ENCODE measurements at places on chromosomes 4 and X.
A peak's percentile ranks its signal among the peaks of the same experiment; 100 is the strongest.

GRCh38 chr4:105666693-105667092 lies 41.8 kb downstream of the INTS12 start:
- DNase-seq: peak; percentile 10

DNA sequence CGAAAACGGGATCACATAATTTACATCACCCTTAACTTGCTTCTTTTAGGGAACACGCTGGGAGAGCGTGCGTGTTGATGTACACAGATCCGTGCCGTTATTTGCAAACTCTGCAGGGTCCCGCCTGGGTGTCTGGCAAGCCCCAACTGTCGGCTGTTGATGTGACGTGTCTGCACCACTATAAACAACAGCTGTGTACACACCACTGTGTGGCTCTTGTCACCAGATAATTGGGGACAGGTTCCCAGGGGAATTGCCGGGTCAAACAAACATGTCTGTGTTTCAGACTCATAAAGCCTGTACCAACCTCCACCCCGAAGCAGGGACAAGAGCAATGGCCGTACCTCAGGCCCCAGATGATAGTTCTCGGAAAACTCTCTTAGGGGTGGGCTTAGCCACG lies 105.0 kb upstream of the AFAP1 start:
- peak; percentile 52 for DNase-seq

- no peak for DNase-seq
Measured at GRCh38 chr4:2159931-2160330, 82.0 kb downstream of the HAUS3 start.

- no peak for DNase-seq
Measured at GRCh38 chr4:169282429-169283113, 11.8 kb upstream of the SH3RF1 start.

DNA sequence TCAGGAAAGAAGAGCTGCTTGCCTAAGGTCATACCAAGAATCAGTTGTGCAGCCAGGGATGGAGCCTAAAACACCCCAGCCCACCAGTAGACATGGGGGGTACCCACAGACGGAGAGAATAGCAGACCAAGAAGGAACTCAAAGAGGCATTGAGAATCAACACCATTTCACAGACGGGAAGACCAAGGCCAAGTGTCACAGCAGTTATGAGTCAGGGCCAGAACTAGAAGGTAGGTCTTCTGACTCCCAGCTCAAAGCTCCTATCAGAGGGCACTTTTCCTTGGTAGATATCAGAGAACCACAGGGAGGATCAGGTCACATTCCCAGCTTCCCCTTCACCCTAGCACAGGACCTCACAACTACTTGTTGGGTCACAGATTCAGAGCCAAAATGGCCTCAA lies 14.5 kb downstream of the OTUD5 start:
- no peak for DNase-seq

DNA sequence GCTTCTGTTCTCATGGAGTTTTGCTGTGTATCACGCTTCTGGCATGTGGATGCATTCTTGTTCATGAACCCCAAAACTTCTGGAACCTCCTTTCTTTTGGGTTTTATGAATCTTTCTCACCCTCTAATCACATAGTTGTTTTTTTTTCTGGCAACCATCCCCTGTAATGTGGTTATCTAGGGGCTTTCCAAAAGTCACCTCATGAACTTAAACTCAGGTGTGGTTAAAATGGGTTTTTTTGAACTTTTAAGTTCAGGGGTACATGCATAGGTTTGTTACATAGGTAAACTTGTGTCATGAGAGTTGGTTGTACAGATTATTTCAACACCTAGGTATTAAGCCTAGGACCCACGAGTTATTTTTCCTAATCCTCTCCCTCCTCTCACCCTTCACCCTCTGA lies 1099.4 kb upstream of the SLIT2 start:
- DNase-seq: no peak

DNA sequence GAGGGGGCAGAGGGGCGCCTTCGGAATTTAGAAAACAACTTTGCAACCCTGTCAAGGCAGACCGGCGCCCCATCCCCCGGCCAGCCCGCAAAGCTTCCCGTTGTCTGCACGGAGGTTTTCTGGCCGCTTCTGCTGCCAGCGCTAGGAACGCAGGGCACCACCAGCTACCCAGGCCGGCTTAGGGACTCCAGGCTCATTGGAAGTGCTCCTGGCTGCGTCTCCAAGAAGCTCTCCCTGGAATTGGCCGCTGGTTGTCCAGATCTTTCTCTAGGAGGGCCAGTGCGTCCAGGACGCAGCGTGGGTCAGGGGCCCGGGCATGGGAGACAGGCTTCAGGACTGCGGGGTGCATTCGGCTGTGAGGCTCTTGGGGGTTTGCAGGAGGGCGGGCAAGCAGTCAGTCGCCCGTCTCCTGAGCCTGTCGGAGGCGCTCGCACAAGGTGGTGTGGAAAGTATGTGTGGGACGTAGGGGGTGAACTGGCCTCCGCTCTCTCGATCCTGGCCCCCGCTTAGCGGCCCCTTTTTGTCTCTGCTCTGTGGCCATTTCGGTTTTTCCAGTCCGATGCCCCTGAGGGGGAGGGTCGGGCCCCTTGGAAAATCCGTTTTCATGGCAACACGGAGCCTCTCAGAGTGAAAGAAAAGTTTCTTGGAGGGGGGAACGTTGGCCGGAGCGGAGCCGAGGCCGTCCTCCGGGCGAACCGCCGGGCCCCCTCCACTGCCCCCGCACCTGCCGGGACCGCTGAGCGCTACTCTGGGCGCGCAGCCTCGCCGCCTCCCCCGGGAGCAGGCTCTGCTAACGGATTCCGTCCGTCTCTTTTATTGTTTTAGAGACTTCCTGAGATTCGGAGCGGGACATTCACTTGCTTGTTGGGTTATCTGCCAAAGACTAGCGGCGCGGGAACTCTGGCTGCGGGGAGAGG lies 810 bp upstream of the SOX3 start:
- DNase-seq: no peak

DNA sequence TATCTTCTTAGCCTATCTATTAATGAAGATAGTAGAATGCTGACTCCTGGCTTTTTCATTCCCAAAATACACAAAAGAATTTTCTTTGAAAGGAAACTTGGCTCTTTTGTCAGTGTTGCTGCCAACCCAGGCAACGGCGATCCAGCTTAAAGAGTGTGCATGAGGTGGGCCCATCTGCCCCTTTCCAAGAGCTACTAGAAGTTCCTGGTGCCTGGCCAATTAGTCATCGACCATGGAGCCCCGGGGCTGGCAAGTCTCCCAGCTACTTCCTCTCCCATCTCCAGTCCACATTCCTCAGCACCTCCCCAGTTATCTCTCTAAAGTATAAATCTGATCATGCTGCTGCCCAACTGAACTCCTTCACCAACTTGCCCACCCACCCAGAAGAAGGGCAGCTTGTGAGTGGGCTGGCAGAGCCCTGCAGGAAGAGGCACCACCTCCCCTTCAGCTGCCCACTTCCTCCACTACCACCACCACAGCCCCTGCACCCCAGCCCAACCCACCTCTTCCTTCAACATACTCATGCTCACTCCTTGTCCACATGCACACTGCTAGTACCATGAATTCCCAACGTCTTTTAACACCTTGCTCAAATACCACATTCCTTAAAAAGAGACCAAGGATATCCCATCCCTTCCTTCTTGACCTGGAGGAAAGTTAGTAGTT lies 158.2 kb upstream of the MAP3K15 start:
- DNase-seq: no peak

GRCh38 chr4:171594293-171594692 lies 218.9 kb upstream of the GALNTL6 start:
- DNase-seq: no peak
